ENCODE measurements at places on chromosomes 7 and 10.
A peak's percentile ranks its signal among the peaks of the same experiment; 100 is the strongest.

GRCh38 chr10:4813023-4813422 is 13.0 kb upstream of the AKR1E2 start:
- no peak for DNase-seq

GRCh38 chr10:114995468-114996247 is 57.7 kb downstream of the TRUB1 start:
- no peak for DNase-seq

- no peak for DNase-seq
These were observed 30.2 kb downstream of the MGAM start for GRCh38 chr7:142025896-142026295.

- no peak for DNase-seq
These were observed 374.9 kb upstream of the PODXL start for GRCh38 chr7:131931370-131931769.

DNA sequence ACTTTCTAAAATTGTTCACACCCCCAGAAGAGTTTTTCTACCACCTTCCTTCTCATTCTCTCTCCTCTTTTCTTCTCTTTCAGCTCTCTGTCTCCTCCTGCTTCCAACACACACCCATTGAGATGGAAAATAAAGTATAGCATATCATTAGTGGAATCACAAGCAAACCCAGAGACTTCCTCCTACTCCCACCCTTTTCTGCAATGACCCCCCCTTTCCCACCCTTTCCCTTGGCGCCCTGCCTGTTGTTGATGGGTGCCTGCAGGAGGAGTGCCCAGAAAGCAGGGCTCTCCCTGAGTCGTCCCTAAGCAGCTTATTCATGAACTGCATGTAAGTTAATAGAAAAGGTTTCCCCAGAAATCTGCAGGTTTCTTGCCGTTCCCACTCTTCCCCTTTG is 300.0 kb downstream of the PLXNA4 start:
- peak; percentile 47 for DNase-seq

DNA sequence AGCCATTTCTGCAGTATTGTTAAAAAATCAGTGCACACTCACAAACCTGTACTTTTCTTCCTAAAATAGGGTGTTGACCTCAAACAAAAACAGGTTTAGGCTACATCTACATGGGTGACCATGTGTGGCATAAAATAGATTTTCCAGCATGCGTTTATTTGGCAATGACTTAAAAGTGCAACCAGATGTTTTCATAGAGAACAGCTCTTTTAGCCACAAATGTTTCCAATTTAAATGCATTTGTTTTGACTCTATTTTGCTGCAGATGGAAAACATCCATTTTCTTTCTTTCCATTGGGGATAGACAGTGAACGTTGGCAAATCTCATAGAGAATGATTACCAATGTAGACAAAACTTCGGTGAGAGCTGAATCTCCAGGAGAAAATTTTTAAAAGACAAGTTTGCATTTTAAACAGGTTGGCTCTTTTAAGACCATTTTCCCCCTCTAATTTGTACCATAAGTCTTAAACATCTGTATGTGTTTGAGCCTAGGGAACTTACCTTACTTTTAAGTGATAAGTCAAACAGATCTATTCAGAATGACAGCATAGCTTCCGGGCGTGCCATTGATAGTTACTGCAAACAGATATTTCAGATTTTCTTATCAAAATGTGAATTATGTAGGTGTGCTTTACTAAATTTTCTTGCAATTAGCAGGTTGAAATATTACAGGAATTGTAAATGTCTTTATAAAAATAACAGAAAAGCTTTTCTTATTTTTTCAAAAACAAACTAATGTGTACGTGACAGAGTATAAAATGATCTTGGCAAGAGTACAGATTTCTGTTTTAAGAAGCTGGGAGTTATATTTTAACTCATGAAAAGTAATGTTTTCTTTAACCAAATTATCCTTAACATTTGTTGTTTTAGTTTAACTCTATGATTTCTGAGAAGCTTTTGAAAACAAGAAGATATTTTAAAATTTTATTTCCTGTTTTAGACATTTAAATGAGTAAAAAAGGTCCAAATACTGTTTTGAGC is 144.9 kb downstream of the HGF start:
- peak; percentile 23 for DNase-seq

DNA sequence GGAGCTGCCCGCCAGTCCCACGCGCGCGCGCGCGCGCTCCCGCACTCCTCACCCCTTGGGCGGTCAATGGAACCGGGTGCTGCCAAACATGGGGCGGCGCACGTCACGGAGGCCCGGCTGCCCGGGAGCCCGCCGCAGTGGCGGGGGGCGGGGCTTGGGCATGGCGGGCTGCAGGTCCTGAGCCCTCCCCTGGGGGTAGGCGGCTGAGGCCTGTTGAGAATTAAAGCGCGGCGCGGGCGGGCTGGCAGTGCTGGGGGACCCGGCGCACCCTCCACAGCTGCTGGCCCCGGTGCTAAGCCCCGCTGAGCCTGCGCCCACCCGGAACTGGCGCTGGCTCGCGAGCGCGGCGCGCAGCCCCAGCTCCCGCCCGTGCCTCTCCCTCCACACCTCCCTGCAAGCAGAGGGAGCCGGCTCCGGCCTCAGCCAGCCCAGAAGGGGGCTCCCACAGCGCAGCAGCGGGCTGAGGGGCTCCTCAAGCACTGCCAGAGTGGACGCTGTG is 634.2 kb downstream of the ANKRD7 start:
- DNase-seq: no peak

DNA sequence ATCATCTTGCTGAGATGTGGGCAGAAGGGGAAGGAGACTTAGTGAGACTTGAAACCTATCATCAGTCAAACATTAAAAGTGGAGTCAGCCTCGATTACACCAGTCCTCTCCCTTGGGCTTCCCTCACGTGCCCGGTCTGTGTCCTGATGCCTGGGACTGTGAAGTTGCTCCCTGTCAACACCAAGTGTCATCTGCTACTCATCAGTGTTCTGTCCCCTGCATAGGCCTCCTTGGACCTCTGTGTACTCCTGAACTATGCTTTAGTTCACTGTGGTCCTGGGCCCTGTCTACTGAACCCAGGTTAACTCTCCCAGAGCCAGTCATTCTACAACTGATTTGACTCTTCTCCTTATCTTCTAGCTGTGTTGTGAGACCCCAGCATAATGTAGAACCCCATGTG is 506.3 kb downstream of the TYW1 start:
- no peak for DNase-seq

- peak; percentile 43 for DNase-seq
These were observed 92.6 kb downstream of the POLL start for GRCh38 chr10:101495324-101495925.

DNA sequence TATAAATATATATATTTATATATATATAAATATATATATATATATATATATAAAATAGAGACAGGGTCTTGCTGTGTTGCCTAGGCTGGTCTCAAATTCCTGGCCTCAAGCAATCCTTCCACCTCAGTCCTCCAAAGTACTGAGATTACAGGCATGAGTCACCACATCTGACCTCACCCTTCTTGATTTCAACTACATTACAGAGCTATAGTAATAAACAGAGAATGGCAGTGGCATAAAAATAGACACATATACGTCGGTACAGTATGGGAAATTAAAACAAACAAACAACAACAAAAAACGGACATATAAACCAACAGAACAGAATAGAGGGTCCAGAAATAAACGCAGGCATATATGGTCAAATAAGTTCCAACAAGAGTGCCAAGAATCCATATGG is 77.6 kb upstream of the PPP1R3A start:
- DNase-seq: no peak

DNA sequence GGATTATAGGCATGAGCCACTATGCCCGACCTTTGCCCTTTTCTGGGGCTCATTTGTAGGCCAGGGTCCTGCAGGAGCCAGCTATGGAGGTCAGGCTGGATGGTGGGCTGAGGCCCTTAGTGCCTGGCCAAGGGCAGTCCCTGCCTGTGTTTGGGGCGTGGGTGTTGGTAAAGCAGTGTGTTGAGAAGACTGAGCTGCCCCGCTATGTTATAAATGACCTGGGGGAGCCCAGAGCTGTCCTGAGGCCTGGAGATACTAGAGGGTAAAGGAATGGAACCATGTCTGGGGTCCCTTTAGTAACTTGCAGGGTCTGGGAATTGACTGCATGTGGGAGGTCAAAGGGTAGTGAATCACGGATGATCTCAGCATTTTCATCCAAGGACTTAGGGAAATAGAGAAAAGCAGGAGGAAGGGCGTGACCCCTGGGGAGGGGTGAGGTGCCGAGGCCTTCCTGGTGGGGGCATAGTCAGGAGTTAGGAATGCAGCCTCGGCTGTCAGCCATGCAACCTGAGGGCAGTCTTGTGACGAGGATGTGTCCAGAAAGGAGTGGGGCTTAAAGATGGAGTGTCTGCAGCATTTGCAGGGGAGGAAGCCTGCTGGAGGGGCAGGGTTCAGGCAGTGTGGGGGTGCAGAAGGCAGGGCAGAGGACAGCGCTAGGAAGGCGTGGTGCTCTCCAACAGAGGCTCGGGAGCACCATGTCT is 31.5 kb downstream of the TMEM248 start:
- no peak for DNase-seq

DNA sequence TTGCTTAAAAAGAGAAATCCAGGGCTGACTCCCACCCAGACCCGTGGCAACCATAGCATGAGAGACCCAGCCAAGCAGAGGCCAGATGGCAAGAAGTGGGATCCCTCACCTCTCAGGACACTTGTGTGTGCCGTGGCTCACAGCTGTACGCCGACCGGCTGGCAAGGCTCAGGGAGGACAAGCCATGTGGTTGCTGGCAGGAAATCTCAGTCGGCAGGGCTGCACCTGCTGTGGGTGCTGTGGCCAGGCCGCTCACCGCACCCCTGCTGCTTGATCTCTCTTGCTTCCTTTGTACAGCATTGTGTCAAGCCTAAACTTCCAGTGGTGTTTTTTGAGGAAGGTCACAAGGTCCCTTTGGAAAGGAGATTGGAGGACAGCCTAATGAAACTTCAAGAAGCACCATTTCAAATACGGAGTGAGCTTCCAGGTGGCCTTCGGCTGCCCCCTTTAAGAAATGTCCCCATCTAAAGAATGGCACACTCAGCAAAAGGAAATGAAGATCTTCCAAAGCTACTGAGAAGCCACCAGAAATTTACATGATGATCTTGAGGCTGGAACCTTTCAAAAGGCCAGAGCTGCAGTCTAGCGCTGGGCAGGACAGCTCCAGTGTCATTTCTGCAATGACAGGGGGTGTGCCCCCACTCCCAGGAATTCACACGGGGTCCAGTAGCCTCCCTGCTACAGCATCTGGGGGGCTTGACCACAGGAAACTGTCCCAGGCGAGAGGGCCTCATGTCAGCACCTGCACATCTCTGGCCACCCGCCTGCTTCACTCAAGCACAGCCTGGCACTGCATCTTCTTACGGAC is 409.0 kb upstream of the MGMT start:
- DNase-seq: no peak

DNA sequence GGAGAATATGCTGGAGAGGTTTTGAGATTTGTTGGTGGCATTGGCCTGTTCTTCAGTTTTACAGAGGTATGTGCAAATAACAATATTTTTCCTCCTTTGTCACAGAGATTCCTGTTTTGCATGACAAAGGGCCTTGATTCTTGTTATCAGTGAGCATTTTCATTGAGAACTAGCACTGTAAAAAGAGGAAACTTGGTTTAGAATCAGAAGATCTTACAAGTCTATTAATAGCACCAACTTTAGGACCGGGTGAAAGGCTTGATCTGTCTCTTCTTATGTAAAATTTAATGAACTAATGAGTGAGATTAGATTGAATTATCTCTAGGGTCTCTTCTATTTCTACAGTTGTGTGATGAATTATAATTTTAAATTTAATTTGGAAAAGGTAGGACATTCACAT is 25.5 kb downstream of the TSPAN13 start:
- DNase-seq: no peak

- no peak for DNase-seq
These were observed 51.5 kb upstream of the ITGB1 start for GRCh38 chr10:33009244-33010131.

GRCh38 chr10:14241196-14241595 is 89.5 kb downstream of the FRMD4A start:
- no peak for DNase-seq

GRCh38 chr7:36827726-36828703 is 103.7 kb upstream of the AOAH start:
- no peak for DNase-seq

GRCh38 chr10:19833170-19833824 is 17.1 kb downstream of the PLXDC2 start:
- no peak for DNase-seq

DNA sequence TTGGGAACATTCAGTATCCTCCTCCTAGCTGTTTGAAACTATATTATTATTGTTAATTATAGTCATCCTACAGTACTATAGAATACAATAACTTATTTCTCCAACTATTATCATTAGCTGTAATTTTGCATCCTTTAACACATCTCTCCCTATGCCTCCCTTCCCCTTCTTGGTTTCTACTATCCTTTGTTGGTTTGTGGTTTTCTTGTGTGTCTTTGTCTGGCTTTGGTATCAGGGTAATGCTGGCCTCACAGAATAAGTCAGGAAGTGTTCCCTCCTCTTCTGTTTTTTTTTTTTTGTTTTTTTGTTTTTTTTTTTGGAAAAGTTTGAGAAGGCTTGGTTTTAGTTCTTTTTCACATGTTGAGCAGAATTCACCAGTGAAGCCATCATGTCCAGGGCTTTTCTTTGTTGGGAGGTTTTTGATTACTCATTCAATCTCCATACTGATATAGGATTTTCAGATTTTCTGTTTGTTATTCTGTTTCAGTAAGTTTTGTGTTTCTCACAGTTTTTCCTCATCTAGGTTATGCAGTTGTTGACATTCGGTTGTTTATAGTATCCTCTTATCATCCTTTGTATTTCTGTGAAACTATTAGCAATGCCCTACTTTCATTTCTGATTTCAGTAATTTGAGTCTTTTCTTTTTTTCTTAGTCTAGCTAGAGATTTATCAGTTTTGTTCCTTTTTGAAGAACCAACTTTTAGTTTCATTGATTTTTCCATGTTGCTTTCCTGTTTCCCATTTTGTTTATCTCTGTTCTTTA is 21.6 kb downstream of the C1GALT1 start:
- DNase-seq: no peak

DNA sequence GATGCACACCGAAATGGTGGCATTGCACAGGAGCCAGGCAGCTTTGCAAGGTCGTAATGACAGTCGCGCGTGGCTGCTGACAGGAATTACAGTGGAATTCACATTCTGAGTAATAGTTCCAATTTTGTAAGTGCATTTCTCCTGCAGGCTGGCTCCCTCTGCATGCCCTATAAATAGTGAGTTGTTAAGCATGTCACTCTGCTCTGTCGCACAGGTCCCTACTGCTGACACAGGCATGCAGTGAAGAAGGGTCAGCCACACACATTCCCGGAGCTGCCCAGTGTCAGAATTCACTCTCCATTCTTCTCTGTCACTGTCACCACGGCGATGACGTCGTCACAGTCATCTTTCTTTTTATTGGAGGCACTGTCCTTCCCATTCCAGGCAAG is 49.2 kb upstream of the SHH start:
- DNase-seq: no peak
